NCI-H146 (cell line): ENCODE measurements at places on chromosomes 1 and 21.

DNA sequence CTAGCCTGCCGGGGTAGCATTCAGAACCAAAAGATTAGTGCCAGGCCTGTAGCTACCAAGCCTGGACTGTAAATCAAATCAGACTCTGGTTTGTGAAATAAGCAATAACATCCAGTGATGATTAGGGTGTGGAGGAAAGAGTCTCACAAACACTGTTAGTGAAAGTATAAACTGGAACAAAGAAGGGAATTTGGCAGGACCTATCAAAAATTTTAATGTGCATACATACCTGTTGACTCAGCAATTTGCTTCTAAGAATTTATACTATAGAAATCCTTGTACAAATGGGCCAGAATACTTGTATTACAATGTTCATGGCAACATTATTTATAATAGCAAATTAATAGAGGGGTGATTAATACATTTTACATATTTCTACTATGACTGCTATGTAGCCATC, 109.8 kb upstream of the WARS2 start:
- DNase-seq = no peak

DNA sequence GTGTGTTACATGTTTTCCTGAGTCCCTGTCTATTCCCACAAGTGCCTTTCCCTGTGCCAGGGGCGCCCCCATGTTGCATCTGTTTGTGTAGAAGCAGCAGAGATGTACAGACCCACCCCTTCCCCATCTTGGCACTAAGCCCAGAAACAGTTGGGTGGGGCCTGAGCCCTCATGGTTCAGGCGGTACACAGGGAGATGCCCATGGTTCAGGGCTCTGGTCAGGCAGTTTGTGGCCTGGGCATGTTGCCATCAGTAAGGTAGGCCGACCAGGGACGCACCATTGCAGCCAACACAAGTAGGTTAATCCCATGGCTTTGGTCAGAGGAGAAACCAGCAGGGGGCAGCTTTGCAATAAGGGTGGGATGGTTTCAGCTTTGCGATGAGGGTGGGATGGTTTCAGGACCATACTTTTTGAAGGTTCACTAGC, 914 bp upstream of the ADGRB2 start:
- peak; percentile 38 for DNase-seq

DNA sequence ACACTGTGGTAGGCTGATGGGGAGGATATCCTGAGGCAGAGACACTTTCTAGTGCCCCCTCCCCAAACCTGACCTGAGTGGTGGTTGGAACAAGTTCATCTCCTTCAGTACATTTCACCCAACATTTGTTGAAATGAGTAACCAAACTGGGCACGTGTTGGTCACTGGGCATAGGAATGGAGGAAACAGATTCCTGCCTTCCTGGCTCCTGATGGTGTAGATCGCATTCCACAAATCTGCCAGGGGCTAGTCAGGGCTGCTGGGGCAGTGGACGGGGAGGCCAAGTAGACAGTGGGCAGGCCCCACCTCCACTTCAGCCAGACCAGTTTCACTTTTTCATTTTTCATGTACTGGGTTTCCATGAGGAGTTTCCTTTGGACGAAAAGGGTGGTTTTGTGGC, 16.5 kb upstream of the ALX3 start:
- no peak for DNase-seq

DNA sequence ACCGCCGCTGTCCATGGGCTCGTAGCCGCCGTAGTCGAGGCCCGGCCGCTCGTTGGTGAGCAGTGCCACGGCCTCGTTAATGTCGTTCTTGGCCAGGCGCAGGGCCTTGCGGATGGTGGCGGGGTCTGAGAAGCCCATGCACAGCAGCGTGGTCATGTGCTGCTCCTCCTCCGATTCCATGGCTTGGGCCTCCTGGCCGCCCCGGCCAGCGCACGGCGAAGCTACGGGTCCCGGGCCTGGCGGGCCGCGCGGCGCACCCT, 300 bp downstream of the USP24 start:
- DNase-seq = peak; percentile 48

GRCh38 chr1:42157667-42158066, 4.5 kb downstream of the GUCA2B start:
- DNase-seq = peak; percentile 23

GRCh38 chr1:183188240-183188639, 2.2 kb downstream of the LAMC2 start:
- no peak for DNase-seq

DNA sequence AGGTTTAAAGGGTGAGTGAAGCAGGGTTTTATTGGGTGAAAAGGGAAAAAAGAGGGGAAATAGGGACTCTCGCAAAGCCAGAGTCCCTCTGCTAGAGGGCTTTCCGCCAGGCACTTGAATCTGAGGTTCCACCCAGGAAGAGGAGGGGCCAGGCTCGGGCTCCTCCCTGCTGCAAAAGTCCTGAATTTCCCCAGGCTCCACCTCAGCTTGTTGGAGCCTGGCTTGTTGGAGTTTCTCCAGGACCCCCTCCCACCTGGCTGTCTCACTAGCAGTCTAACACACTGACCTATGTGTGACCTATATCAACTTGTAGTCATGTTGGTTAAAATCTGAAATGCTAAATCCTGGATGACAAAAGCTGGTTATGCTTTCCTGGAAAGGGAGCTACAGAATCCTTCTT, 25.5 kb downstream of the GBP2 start:
- DNase-seq = no peak
